ENCODE measurements at places on chromosomes 6 and 20. TPM values are rescaled to one million over a fixed set of nuclear protein-coding genes. Genes with fewer than 3 reads are reported as not detected.

DNA sequence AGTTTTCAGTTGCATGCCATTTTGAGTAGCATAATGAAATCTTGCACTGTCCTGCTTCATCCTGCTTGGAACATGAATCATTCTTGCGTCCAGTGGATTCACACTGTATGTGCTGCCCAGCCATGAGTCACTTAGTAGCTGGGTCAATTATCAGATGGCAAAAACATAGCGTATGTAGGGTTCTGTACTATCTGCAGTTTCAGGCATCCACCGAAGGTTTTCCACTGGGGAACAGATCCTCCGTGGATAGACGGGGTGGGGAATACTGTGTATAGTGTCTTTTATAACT is 61.4 kb downstream of the IL22RA2 start:
- no peak for DNase-seq

- no peak for DNase-seq
These were observed 162.8 kb downstream of the PHF3 start for GRCh38 chr6:63798378-63798777.

- no peak for DNase-seq
These were observed 8.2 kb upstream of the LKAAEAR1 start for GRCh38 chr20:64092258-64093012.

GRCh38 chr20:1800777-1801176 is 94.4 kb upstream of the SIRPA start:
- no peak for DNase-seq

GRCh38 chr6:130679684-130680083 is 147.5 kb upstream of the SMLR1 start:
- no peak for DNase-seq

DNA sequence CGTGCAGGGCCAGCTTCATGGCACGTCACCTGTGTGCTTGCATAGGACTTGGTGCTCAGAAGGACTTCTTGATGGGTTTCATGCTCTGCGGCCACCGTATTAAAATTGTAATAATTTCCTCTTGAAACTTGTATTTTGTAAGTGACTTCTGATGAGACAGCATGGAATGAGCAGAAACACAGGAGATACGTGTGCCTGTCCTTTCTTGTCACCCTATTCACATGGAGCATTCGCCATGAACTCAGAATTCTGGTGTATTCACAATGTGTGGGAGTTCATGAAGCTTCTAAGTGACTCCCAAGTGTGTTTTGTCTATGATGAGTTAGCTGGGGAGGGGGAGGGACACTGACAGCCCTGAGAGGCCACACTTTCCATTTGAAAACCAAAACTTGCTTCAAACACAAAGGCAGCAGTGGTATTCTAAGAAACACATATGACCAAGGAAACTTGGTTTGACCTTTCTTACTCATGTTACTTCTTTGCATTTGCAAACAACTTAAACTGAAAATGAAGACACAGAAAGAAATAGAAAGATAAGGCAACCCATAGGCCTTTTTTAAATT is 92.1 kb upstream of the NEDD9 start:
- DNase-seq, result no peak

DNA sequence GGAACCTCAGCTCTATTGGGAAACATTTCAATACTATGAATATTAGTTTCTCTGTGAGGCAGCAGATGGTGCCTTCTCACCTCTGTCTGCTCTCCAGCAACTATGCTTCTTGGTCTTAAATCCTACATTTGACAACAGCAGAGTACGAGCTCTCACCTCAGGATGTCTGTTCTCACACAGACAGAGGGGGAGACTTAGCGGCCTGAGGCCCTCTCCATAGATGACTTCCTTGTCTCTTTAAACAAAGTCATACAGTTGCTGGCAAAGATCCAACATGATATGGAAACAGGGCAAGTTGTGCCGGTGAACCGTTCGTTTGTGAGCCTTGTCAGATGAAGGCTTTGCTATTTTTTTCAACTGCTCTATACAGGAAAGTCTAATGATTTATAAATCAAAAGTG is 43.7 kb upstream of the GABRR1 start:
- peak; percentile 22 for DNase-seq

DNA sequence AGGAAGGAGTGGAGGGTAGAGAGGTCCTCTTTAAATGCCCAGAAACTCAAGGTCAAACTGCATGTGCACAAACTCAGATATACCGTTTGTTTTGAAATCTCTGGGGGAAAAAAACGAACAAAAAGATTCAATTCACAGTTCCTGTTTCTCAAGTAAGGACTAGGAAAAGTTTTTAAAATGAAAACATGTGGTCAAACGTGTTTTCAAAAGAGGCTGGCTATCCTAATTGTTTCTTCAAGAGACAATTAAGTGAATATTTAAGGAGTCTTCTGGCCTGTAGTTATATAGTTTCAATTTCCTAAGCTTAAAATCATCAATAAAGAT is 3.1 kb downstream of the RSPO3 start:
- DNase-seq, result no peak

- DNase-seq, result no peak
These were observed 860.3 kb upstream of the SLC35B3 start for GRCh38 chr6:9295644-9296043.

DNA sequence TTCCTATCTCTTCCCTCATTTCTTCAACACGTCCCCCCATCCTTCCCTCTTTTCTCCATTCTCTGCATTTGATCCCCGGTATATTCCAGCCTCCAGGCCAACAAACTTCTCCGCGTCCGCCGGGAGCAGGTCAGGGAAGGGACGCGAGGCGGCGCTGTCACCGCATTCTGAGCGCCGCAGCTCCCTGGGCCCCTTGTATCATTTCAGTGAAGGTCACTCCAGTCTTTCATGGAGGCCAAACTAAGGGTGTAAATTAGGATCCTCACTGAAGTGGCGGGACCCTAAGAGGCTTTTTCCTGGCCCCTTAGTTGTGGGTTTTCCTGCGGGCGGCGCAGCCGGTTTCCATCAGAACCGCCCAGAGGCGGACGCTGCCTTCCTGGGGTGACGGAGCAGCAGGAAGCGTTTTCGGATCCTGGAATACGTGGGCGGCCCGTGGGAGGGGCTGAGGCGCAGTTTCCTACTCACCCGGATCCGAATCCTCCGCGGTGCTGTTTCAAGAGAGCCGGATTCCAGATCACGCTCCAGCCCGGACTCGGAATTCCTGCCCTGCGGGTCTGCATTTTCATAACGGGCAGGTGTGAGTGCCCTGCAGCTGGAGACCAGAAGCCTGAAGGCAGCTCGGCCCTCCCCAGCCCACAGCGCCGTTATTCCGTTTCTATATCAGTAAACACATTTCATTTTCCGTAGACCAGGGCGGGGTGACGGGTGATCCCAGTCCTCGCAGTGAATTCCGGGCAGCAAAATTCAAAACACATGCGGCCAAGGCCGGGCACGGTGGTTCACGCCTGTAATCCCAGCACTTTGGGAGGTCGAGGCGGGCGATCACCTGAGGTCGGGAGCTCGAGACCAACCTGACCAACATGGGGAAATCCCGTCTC is 3.6 kb upstream of the MICA start:
- DNase-seq, result peak; percentile 84

GRCh38 chr6:167311286-167311685 is 13.6 kb upstream of the TTLL2 start:
- no peak for DNase-seq

GRCh38 chr6:13334953-13335352 is 6.6 kb upstream of the TBC1D7 start:
- DNase-seq, result no peak

DNA sequence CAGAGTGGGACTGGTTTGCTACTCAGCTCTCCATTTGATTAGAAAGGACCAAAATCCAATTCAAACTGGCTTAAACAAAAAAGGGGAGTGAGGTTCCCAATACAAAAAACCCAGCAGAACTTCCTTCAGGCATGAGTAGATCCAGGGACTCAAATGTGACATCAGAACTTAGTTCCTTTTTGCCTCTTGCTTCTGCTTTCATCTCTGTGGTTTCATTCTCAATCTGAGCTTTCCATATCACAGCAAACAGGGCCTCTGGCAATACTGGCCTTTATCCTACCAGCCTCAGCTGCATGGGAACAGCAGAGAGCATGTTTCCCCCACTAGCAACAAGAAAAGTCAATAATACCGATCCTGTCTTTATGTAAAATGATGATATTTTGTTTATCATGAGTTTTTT is 28.6 kb upstream of the PRELID3B start:
- DNase-seq, result no peak

DNA sequence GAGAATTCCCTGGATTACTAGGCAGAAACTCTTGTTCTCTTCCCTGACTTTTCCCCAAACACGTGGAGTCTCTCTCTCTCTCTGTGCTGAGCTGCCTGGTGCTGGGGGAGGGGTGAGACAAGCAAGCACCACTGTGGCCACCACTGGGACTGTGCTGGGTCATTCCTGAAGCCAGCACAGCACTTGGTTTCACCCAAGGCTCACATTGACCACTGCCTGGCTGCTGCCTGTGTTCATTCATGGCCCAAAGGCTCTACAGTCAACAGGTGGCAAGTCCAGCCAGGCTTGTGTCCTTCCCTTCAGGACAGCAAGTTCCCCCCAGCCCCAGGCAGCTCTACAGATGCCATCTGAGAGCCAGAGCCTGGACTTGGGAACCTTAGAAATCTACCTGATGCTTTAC is 92.2 kb downstream of the CTNNBL1 start:
- DNase-seq, result no peak

DNA sequence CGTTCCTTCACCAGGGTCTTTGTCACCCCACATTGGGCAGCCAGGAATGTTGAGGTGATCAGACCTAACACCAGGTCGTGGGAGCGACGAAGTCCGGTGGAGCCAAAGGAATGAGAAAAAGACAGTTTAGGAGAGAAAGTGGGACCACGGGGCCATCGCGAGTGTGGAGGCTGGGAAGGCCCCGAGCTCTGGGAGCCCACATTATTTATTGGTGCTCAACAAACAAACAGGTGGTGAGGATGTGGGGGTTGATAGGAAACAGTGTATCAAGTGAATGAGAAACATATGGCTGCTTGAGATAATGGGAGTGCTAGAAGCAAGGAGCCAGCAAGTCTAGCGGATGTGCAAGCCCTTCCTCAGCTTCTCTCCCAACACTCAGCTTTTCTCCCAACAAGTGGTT is 287.1 kb upstream of the SGK1 start:
- DNase-seq, result no peak

DNA sequence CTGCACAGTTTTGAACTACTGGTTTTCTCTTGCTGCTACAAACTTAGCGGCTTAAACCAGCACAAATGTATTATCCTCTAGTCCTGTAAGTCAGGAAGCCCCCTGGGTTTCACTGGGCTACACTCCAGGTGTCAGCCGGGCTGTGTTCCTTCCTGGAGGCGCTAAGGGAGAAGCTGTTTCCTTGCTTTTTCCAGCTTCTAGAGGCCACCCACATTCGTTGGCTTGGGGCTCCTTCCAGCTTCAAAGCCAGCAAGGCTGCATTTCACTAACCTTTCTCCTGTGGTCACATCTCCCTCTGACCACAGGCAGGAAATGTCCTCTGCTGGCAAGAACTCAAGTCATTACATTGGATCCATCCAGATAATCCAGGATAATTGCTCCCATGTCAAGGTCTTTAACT is 350.6 kb upstream of the PLCB4 start:
- DNase-seq, result peak; percentile 17

DNA sequence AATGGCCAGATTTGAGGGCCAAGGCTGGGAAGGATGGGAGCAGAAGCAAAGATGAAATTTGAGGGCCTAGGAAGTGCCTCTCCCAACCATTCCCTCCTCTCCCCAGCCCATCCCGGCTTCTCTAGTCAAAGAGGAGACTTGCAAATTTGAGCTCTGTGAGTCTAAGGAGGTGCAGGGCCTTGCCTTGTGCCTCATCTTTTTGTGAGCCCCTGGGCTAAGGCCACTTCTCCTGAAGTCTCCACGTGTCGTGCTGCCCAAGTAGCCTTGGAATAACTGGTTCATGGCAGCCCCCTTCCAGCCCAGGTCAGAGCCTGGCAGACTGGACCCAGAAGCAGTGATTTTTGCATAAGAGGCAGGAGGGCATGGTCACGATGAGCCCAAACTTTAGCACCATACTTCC is 6.7 kb downstream of the PTGIS start:
- no peak for DNase-seq

DNA sequence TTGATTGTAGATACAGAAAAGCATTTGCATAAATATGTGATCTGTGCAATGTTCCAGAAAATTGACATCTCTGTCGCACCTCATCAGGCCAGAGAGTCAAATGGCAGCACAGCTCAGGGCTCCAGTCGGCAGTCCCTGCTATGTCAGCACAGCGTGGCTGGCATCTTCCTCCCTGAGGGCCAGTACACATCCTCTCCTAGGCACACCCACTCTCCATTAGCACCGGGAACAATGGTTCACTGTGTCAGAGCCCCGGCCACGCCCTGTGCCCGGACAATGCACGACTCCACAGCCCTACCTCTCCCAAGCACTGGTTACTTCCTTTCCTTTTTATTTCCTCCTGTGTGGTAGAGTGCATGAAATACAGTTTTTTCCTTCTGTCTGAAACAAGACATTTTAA is 114.9 kb downstream of the FOXC1 start:
- DNase-seq, result no peak

DNA sequence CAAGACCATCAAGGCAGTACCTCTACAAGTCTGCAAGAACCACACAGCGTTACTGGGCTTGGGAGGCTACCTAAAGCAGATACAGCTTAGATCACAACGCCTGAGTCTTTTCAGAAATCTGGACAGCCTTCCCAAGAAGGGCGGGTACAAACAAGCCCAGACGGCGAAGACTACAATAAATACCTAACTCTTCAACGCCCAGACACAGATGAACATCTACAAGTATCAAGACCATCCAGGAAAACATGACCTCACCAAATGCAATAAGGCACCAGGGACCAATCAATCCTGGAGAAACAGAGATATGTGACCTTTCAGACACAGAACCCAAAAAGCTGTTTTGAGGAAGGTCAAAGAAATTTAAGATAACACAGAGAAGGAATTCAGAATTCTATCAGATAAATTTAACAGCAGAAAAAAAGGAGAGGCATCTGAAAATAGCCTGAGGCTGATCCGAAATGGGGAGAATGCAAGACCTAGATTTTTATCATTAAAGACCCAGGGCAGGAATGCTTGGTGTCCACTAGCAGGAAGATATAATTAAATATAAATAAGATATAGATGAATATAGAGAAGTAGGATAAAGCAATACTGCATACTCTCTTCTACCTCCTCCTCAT is 131.7 kb upstream of the COL21A1 start:
- DNase-seq, result no peak

Gene ACSS1
- 13.0 TPM for total RNA-seq

Gene EYA2
- total RNA-seq, result 56.4 TPM

Gene STMND1
- not detected for total RNA-seq

Gene KPNA5
- 11.6 TPM for total RNA-seq

Gene STX11
- 16.1 TPM for total RNA-seq

Gene MBOAT1
- 7.7 TPM for total RNA-seq

Gene WFDC13
- total RNA-seq, result not detected

Gene ME1
- total RNA-seq, result not detected
